NCI-H1436 treated with DMSO at 0.1 percent for 48 hours (cell line): ENCODE measurements at places on chromosomes 7 and 10.

DNA sequence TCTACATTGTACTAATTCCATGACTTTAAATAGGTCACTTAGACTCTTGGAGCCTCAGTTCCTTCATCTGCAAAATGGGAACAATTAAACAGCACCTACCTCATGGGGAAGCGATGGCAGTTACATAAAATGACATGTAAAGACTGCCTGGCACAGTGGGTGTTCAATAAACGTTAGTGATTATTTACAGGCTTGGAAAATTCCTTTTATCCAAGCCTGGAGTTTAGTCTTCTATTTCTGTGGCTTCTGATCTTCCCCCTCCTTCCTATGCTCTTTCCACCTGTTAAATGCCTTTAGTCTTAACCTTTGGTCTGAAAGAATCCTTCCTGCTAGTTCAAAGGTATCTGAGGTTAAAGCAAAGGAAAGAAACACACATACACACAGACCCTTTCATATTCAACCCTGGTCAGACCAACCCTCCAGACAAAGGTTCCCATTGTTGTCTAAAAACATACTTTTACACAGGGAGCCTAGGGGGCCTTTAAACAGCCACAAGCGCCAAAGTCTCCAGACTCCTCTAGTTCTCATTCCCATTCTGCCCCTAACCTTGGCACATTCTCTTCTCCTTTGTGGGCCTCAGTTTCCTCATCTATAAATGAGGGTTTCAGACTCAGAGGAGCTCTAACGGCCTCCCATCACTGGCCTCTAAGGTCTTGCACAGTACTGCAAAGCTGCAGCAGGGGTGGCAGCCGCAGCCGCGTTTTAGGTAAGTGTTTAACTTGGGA lies 21.4 kb downstream of the SORBS1 start:
- DNase-seq, result no peak

DNA sequence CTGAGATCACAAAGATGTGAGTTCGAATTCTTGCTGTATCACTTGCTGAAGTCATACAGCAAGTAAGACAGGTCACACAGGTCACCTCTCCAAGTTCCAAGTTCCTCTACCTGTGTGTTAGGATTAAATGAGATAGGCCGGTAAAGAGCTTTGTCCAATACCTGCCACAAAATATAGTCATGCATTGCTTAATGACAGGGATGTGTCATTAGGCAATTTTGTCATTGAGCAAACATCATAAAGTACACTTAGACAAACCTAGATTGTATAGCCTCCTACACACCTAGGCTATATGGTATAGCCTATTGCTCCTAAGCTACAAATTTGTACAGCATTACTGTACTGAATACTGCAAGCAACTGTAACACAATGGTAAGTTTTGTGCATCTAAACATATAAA lies 469.4 kb downstream of the KCNMA1 start:
- DNase-seq, result no peak

GRCh38 chr10:1287971-1288401 lies 231.8 kb downstream of the WDR37 start:
- no peak for DNase-seq

- no peak for DNase-seq
These were observed 1182.9 kb upstream of the LRRTM3 start for GRCh38 chr10:65742906-65743305.

DNA sequence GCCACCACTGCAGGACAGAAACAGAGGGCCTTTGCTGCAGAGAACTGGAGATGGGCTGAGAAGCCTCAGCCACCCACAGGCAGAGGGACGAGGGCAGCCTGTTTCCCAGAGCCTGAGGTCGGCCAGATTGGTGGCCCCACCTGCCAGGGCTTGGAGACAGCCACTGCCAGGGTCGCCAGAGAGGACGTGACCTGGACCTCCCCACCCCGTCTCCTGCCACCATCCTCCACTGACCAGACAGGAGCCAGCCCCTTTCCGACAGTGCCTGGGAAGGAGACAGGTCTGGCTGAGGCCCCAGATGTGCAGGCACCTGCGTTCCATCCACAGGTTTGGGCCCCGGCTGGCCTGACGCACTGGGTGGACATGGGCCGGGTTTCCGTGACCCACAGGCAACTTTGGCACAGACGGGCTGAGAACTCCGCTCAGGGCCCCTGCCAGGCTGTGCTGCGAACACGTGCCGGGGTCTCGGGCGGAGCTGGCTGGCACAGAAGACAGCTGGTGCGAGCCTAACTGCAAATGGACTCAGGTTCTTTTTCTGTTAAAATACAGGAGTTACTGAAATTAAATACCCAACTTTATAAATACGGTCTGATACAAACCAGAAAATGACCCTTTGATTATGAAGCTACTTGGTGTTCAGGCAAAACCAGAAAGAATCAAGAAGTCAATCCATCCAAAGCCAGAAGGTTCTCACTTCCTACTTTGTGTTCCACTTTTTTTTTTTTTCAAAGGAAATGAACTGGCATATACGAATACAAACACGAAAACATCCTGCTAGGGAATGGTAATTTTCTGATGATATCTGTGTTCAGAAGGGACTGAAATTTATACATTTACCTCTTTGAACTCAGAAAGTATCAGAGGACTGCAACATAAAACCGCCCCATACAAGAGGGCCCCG lies 6.9 kb downstream of the COX19 start:
- no peak for DNase-seq

GRCh38 chr10:22317076-22317370 lies 835 bp downstream of the COMMD3 start:
- DNase-seq, result no peak

GRCh38 chr10:90665905-90666662 lies 191.8 kb downstream of the HTR7 start:
- DNase-seq, result no peak

GRCh38 chr10:30803892-30804322 lies 174.4 kb upstream of the LYZL2 start:
- DNase-seq, result no peak

DNA sequence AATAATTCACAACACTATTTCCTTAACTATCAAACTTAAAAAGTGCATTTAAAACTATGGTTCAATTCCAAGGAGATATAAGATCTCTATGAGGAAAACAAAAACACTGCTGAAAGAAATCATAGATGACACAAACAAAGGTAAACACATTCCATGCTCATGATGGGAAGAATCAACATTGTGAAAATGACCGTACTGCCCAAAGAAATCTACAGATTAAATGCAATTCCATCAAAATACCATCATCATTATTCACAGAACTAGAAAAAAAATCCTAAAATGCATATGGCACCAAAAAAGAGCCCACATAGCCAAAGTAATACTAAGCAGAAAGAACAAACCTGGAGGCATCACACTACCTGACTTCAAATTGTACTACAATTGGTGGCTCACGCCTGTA lies 159.9 kb upstream of the EEPD1 start:
- DNase-seq, result no peak

GRCh38 chr10:73823391-73823790 lies 12.0 kb upstream of the NDST2 start:
- no peak for DNase-seq

DNA sequence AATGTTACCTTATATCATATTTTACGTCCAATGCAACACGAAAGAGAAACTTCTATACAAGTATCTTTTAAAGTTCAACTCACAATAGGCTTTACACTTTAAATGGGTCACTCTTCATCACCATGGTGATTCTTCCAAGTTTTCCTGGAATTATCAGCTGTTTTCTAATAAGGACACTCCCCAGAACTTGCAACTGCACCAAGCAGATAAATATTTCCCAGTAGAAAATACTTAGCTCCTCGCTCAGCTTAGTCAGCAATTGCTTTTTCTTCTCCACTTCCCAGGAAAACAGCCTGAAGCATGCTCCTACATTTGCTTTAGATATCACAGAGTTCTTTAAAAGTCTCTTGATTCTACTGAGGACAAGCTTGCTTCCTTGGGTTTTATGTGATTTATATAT lies 25.7 kb upstream of the ADD3 start:
- DNase-seq, result no peak

GRCh38 chr10:3324612-3325038 lies 152.0 kb upstream of the PITRM1 start:
- DNase-seq, result no peak
